GM23248 (cell line): ENCODE measurements at places on chromosomes 16 and 17. TPM values are rescaled to one million over a fixed set of nuclear protein-coding genes. Genes with fewer than 3 reads are reported as not detected.

HBQ1 gene
- total RNA-seq, result not detected in 2 replicates

ELMO3 gene
- total RNA-seq, result 1.5 and 1.6 TPM in 2 replicates

KRT25 gene
- not detected in 2 replicates for total RNA-seq

MT1A gene
- not detected in 2 replicates for total RNA-seq

IGFALS gene
- total RNA-seq, result 0.51 TPM in 1 of 2 replicates, not detected in the other

CNP gene
- 58.3 and 69.4 TPM in 2 replicates for total RNA-seq

CD19 gene
- total RNA-seq, result not detected in 2 replicates
